ENCODE measurements at places on chromosomes 11 and 22. TPM values are rescaled to one million over a fixed set of nuclear protein-coding genes. Genes with fewer than 3 reads are reported as not detected.

Gene TMPRSS4
- total RNA-seq: 13.7 TPM

Gene DHCR7
- 21.8 TPM for total RNA-seq

Gene OR56A1
- total RNA-seq: 0.12 TPM

Gene LARGE2
- total RNA-seq: 14.3 TPM

Gene TEX54
- not detected for total RNA-seq

Gene YIF1A
- 68.1 TPM for total RNA-seq

Gene RFPL2
- total RNA-seq: 0.18 TPM

Gene MGAT3
- 13.0 TPM for total RNA-seq

Gene MFNG
- 9.6 TPM for total RNA-seq

Gene TRIM22
- 22.4 TPM for total RNA-seq

Gene TMEM25
- 27.9 TPM for total RNA-seq

Gene PDGFD
- 24.3 TPM for total RNA-seq

Gene BEST1
- total RNA-seq: 1.9 TPM

Measured in metanephros (tissue), 2 donors.